ENCODE measurements at places on chromosomes 7 and 10.

GRCh38 chr7:111093496-111093895 is 2.6 kb downstream of the LRRN3 start:
- no peaks in the 10 kb centered on the region for H3K4me1 ChIP-seq
- DNase-seq = no peak
- no peaks in the 10 kb centered on the region for H3K36me3 ChIP-seq
- H3K27me3 ChIP-seq = no peaks in the 10 kb centered on the region
- H3K27ac ChIP-seq = peak overlapping the region; percentile 42

DNA sequence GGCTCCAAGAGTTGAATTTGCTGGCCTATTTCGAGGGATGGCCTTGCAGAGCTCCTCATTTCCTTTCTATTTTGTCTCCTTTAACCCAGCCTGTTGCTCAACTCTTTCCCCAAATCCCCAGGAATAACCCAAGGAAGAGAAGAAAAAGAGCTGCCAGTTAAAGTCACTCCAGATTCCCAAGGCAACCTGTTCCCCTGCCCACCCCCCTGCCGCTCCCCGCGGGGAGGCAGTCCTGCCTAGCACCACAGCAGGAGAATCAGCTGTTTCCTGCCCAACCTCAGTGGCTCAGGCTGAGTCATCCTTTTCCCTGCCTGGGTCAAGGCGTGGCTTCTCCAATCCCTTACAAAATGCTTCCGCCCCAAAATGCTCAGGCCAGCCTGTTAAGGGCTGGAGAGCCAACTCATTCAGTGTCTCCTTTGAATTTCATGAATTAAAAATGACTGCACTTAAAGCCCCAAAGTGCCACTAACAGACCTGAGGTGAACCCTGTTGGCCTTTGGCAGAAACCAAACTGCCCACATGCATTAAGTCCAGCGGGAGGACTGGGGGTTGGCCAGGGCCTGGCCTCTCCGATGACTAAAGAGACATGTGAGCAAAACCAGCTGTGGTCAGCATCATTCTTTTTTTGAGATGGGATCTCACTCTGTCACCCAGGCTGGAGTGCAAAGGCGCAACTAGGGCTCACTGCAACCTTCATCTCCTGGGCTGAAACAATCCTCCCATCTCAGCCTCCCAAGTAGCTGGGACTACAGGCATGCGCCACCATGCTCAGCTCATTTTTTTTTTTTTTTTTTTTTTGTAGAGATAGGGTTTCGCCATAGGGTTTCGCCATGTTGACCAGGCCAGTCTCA is 83.2 kb upstream of the KIF5B start:
- DNase-seq = peak; percentile 22
- no peak overlapping the region for H3K4me3 ChIP-seq
- H3K27me3 ChIP-seq = no peaks in the 10 kb centered on the region
- no peaks in the 10 kb centered on the region for H3K36me3 ChIP-seq

GRCh38 chr10:78721231-78721630 is 347.5 kb upstream of the ZMIZ1 start:
- no peaks in the 10 kb centered on the region for H3K4me1 ChIP-seq
- no peaks in the 10 kb centered on the region for H3K36me3 ChIP-seq
- H3K27ac ChIP-seq = no peak overlapping the region
- no peak for DNase-seq

DNA sequence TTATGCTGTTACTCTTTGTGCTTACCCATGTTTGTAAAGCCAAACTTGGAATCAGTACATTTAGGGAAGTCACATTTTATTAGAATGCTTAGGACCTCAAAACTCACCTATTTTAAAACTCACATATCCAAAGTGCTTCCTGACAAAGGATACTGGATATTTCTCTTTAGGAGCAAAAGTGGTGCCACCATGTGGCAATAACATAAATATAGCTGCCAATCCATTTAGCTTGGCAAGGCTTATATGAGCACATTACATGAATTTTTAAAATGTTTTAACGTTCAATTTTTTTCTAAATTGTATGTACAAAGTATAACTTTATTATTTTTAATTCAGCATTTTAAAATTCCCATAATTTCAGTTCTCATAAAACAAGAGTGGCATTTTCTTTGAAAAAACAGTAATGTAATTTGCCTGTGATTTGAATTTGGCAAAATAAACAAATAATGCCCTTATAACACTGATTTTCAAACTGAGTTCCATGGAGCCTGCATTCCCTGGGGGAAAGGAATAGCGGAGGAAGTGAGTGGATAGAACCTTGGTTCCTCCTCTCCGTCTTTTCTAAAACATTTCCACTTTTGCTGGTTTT is 75.4 kb downstream of the HDAC9 start:
- no peaks in the 10 kb centered on the region for H3K27me3 ChIP-seq
- no peak overlapping the region for H3K4me3 ChIP-seq

DNA sequence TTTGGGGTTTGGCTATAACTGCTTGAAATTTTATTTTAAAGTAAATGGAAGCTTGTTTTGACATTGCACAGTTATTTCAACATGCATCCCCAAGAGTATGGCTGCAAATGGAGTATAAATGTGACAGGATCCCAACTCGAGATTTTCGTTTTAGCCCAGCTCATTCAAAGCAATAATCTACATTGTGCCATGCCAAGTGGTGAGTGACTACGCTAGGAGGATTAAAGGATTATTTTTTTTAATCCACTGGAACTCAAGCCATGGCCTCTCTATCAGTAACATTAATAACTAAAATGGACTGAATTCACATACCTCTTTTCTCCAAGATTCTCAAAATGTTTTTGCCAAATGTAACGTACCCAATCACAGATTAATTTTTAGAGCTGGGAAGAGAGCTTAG is 60.6 kb upstream of the AUTS2 start:
- no peaks in the 10 kb centered on the region for H3K27me3 ChIP-seq
- H3K36me3 ChIP-seq = no peaks in the 10 kb centered on the region
- H3K4me1 ChIP-seq = no peaks in the 10 kb centered on the region

DNA sequence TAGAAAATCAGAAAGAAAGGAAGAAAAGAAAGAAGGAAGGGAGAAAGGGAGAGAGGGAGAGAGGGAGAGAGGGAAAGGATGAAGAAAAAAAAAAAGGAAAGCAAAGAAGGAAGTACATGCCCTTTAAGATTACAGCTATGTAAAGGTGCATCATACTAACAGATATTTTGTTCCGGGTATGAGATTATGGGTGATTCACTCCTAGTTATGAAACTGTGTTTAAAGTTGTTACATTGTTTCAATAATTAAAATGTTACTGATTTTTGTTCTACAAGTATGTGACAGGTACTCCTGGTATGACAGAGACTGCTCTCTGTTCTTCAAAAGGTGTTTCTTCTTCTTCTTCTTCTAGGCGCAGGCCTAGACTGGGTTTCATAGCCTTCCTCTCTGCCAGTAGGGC is 808.9 kb downstream of the GRID1 start:
- H3K27ac ChIP-seq = peak overlapping the region; percentile 21
- no peaks in the 10 kb centered on the region for H3K4me1 ChIP-seq
- H3K27me3 ChIP-seq = no peaks in the 10 kb centered on the region
- no peak for DNase-seq
- H3K4me3 ChIP-seq = no peak overlapping the region
- no peaks in the 10 kb centered on the region for H3K36me3 ChIP-seq

- H3K4me1 ChIP-seq = no peaks in the 10 kb centered on the region
- no peak for DNase-seq
- no peak overlapping the region for H3K4me3 ChIP-seq
- no peak overlapping the region for H3K27ac ChIP-seq
- H3K36me3 ChIP-seq = no peaks in the 10 kb centered on the region
Measured at GRCh38 chr7:114073701-114074100, 154.9 kb upstream of the PPP1R3A start.

DNA sequence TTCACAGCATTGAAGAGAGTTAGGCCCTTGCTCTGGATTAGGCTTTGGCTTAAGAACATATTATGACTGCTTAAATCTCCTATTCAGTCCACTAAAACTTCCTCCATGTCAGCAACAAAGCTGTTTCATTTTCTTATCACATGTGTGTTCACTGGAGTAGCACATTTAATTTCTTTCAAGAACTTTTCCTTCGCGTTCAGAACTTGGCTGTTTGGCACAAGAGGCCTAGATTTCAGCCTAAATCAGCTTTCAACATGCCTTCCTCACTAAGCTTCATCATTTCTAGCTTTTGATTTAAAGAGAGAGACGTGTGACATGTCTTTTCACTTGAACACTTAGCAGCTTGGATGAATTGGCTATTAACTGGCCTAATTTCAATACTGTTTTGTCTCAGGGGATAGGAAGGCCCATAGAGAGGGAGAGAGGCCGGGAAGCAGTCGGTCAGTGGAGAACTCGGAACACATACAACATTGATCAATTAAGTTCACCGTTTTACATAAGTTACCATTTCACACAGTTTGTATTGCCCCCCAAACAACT is 885.2 kb upstream of the AUTS2 start:
- no peaks in the 10 kb centered on the region for H3K27me3 ChIP-seq
- H3K27ac ChIP-seq = no peak overlapping the region
- no peak overlapping the region for H3K4me3 ChIP-seq

- no peak for DNase-seq
- H3K4me1 ChIP-seq = no peaks in the 10 kb centered on the region
- no peak overlapping the region for H3K4me3 ChIP-seq
- no peaks in the 10 kb centered on the region for H3K36me3 ChIP-seq
- no peak overlapping the region for H3K27ac ChIP-seq
Measured at GRCh38 chr7:16204953-16205352, 216.4 kb downstream of the CRPPA start.

DNA sequence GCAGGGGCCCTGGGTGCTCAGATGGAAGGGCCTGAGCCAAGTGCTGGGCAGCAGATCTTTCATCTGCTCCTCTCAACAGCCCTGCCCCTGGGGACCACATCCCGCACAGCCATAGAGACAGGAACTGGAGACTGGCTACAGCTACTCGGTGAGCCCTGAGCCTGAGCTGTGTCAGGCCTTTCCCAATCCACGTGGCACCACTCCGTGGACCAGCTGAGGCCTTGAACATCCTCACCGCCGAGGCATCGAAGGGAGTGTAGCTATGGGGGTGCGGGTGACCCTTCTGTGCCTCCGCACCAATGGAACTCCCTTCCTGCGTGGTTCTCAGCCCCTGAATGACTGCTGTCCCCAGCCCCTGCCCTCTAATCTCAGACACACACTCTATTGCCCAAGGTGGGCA is 362.7 kb upstream of the SHH start:
- no peak overlapping the region for H3K4me3 ChIP-seq
- H3K27me3 ChIP-seq = no peaks in the 10 kb centered on the region
- DNase-seq = no peak
- H3K4me1 ChIP-seq = no peaks in the 10 kb centered on the region
- H3K27ac ChIP-seq = no peak overlapping the region
- no peaks in the 10 kb centered on the region for H3K36me3 ChIP-seq

DNA sequence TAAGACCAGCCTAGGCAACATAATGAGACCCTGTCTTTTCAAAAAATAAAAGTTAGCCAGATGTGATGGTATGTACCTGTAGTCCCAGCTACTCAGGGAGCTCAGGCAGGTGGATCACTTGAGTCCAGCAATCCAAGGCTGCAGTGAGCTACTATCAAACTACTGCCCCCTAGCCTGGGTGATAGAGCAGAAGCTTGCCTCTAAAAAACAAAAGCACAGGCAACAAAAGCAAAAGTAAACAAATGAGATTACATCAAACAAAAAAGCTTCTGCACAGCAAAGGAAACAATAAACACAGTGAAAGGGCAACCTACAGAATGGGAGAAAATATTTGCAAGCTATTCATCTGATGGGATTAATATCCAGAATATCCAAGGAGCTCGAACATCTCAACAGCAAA is 65.4 kb downstream of the FANK1 start:
- H3K4me3 ChIP-seq = no peak overlapping the region
- H3K4me1 ChIP-seq = no peaks in the 10 kb centered on the region
- DNase-seq = no peak
- no peaks in the 10 kb centered on the region for H3K27me3 ChIP-seq
- no peak overlapping the region for H3K27ac ChIP-seq
- no peaks in the 10 kb centered on the region for H3K36me3 ChIP-seq

GRCh38 chr7:30556840-30557239 is 37.8 kb upstream of the GARS1 start:
- no peaks in the 10 kb centered on the region for H3K36me3 ChIP-seq
- no peak overlapping the region for H3K27ac ChIP-seq
- DNase-seq = no peak
- no peaks in the 10 kb centered on the region for H3K4me1 ChIP-seq

GRCh38 chr10:929960-930624 is 1.4 kb downstream of the LARP4B start:
- H3K4me1 ChIP-seq = peaks cover 14% of the 10 kb centered on the region
- DNase-seq = no peak
- H3K27ac ChIP-seq = peak overlapping the region; percentile 39
- H3K36me3 ChIP-seq = no peaks in the 10 kb centered on the region

DNA sequence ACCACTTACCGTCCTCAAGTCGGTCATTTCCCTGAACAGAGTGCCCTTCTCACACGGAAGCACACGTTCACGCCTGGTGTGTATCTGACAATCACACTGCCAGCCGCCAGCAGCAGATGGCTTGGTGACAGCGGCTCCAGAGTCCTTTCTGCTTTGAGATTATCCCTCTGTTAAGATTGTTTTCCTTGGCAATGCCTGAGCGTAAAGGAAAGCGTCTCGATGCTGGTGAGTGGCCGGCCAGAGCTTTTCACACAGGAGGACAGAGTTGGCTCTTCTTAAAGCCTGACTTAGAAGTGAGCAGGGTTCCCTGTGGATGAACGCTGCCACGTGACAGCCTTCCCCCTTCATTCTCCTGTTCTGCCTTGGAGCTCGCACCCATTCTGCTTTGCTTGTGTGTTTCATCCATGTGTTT is 22.1 kb upstream of the PRKAR1B start:
- H3K4me3 ChIP-seq = no peak overlapping the region
- H3K4me1 ChIP-seq = no peaks in the 10 kb centered on the region
- DNase-seq = peak; percentile 53
- H3K27ac ChIP-seq = no peak overlapping the region
- H3K36me3 ChIP-seq = no peaks in the 10 kb centered on the region

DNA sequence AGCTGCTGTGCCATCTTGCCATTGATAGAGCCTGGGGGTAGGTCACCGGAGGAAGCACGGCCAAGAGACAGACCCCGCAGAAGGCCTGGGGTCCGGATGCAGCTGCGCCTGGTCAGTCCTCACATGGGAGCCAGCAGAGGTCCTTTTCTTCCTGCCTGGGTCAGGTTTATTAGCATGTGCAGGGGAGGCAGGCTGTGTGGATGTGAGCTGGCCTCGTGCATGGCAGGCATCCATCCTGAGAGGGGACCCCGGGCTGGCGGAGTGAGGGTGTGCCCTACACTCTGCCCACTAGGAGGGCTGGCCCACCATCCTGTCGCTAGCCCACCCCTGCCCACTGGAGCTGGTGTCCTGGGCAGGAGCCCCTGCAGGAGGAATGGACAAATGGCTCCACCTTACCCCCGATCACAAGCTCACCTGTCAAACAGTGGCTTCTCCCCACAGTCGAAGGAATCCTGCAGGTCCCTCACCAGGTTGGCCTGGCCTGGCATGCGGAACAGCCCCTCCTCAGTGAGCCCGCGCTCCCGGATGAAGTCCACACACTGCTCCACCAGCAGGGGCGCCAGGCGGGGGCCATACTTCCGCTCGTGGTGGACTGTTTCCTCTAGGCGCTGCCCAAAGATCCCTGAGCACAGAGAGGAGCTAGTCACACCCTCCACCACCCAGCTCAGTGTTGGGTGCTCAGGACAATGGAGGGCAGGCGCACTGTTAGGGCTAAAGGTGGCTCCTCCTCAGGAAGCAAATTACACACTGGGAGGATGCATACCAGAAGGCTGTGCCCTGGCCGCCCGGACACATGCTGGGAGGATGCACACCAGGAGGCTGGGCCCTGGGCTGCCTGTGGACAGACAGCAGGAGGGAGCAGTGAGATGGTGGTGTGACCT is 145.4 kb downstream of the ARHGAP22 start:
- H3K27ac ChIP-seq = no peak overlapping the region
- no peak for DNase-seq
- peaks cover 18% of the 10 kb centered on the region for H3K4me1 ChIP-seq
- H3K36me3 ChIP-seq = no peaks in the 10 kb centered on the region

GRCh38 chr10:35819736-35820135 is 177.6 kb upstream of the FZD8 start:
- DNase-seq = no peak
- H3K4me3 ChIP-seq = no peak overlapping the region
- no peak overlapping the region for H3K27ac ChIP-seq
- H3K27me3 ChIP-seq = no peaks in the 10 kb centered on the region
- peaks cover 9% of the 10 kb centered on the region for H3K4me1 ChIP-seq

Measured in testis (tissue), 5 donors.